CD14-positive monocyte (primary cell): ENCODE measurements at places on chromosomes 11 and 22. TPM values are rescaled to one million over a fixed set of nuclear protein-coding genes. Genes with fewer than 3 reads are reported as not detected.

The CTTN gene
- polyA plus RNA-seq, result not detected

The AQP11 gene
- 0.18 TPM for polyA plus RNA-seq

The OR56A1 gene
- not detected for polyA plus RNA-seq

The C22orf42 gene
- 0.28 TPM for polyA plus RNA-seq

The EIF4G2 gene
- 439 TPM for polyA plus RNA-seq

The APOA4 gene
- not detected for polyA plus RNA-seq
